Skin of body (tissue), 3 donors: ENCODE measurements at places on chromosomes 2 and 18. TPM values are rescaled to one million over a fixed set of nuclear protein-coding genes. Genes with fewer than 3 reads are reported as not detected.

XPO1 gene
- 465 TPM for total RNA-seq

TCF23 gene
- total RNA-seq: 0.20 TPM

SH3BP4 gene
- total RNA-seq: 14.6 TPM

USP14 gene
- total RNA-seq: 29.7 TPM

NEU4 gene
- 0.30 TPM for total RNA-seq

TNP1 gene
- total RNA-seq: not detected

STPG4 gene
- total RNA-seq: not detected

HADHA gene
- 136 TPM for total RNA-seq

RGPD4 gene
- not detected for total RNA-seq

SLC8A1 gene
- 35.5 TPM for total RNA-seq

WNT6 gene
- total RNA-seq: 1.7 TPM

ASB18 gene
- 0.79 TPM for total RNA-seq

UGT1A4 gene
- not detected for total RNA-seq

CD8B gene
- 0.59 TPM for total RNA-seq

ST8SIA5 gene
- total RNA-seq: 0.59 TPM

CROCC2 gene
- 0.30 TPM for total RNA-seq

SCN7A gene
- 18.2 TPM for total RNA-seq

MC5R gene
- total RNA-seq: not detected

SS18 gene
- 91.6 TPM for total RNA-seq

IL36G gene
- 4.4 TPM for total RNA-seq

DNAH7 gene
- 2.0 TPM for total RNA-seq

SIX3 gene
- total RNA-seq: not detected

C2orf78 gene
- total RNA-seq: not detected

FAM124B gene
- total RNA-seq: 4.9 TPM

KCNIP3 gene
- 2.4 TPM for total RNA-seq

FOXI3 gene
- total RNA-seq: 3.7 TPM

NEMP2 gene
- total RNA-seq: 6.1 TPM

CMPK2 gene
- 3.1 TPM for total RNA-seq

QPCT gene
- total RNA-seq: 33.8 TPM

ACOXL gene
- total RNA-seq: 0.30 TPM

RESP18 gene
- not detected for total RNA-seq

MFSD6 gene
- total RNA-seq: 26.2 TPM

ZBTB7C gene
- total RNA-seq: 6.3 TPM

PTPN18 gene
- 12.9 TPM for total RNA-seq

LNPK gene
- total RNA-seq: 27.2 TPM

GTF3C2 gene
- total RNA-seq: 32.5 TPM

ALK gene
- total RNA-seq: 0.10 TPM

RNU2-63P gene
- not detected for total RNA-seq
